ENCODE measurements at places on chromosomes 4 and X. TPM values are rescaled to one million over a fixed set of nuclear protein-coding genes. Genes with fewer than 3 reads are reported as not detected.

Gene LANCL3
- 0.15 TPM for polyA plus RNA-seq

DNA sequence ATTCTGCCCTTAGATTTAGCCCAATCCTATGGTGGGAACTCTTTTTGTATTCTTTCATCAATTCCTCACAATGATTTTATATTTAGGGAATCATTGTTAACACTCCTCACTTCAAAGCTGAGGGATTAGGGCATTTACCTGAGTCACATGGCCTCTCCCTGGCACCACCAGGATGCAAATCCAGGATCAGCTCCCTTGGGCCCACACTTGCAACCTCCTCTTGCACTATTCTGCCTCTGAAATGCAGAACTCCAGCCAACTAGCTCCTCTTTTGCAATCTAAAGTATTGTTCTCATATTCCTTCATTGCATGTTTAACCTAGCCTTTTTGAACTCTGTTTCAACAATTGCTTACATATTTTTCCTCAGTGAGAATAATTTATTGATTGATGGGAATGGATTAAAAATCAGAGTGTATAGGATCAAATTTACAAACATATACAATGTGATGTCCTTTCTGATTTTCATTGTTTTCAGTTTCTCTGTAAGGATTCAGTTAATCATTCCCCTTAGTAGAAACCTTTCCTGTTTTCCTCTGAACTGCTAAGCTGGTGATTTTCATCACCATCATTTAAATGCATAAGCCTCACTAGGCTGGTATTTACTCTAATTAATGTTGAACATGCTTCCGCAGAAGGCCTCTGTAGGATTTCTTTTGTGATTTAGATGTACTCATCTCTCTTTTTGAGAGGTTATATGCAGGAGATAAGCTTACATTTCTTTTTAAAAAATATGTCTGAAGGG, 3.3 kb upstream of the RELL1 start:
- no peak for DNase-seq

DNA sequence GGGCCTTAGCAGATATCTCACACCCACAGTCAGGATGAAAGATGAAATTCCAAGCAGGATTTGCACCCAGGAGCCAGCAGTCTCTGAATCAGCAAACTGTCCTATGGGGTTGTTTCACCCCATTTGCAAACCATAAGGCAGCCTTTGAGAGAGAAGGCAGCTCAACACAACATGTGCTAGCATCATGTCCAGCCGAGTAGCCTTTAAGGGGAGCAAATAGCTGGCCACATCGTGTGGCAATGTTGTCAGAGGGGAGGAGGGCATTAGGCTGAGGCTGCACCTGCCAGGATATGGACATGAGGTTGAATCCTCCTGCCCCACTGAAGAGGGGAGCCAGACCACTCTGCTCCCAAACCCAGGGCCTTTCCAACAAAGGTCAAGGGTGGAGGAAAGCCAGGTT, 20.6 kb upstream of the PJA1 start:
- DNase-seq: no peak

DNA sequence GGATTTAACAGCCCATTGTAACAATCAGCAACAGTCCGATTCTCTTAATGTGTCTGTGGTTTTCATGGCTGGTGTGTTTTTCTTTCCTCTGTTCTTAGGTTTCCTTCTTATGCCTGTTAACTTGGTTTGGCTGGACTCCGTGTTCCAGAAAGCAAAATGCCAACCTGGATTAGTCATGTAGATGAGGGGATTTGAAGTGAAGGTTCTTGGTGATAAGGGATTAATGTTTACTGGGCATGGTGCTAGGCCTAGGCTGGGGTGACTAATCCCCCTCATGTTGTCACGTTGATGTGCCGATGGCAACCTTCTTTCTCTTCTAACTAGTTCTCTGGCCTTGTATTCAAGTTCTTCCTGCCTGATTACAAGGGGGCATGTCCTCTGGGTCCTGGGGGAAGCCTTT, 85.9 kb downstream of the REPS2 start:
- DNase-seq: no peak

DNA sequence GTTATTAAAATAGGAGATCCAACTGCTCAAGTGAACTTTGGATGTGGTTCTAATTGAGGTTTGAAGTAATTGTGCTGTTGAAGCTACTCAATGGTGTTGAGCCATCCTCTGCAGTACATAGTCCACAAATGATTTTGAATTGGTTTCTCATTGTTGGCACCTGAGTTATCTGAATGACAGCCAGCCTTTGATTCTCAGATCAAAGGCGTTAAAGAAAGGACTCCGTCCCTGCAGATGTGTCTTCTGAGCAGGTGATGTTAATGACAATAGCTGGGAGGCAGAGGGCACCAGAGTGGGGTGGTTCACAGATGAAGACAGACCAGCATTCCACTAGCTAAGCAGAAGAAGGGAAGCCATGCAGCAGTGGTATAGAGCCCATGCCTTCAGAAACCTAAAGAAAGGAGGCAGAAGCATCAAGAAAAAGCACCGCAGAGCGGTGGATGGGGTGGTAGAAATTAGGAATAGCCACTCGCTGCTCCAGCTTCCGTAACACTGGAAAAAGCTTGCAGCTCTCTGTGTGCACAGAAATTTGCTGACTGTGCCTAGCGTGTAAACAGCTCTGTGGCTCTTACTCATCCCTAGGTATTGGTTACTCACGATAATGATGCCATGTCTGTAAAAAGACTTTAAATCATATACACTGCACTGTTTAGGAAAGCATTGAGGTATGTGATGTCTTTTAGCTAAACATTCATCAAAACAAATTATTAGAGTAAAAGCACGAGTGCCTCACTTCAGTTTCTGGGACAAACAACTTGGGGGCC, 79.2 kb upstream of the CLCN4 start:
- DNase-seq: no peak

GRCh38 chr4:96390404-96390803, 550.5 kb downstream of the PDHA2 start:
- no peak for DNase-seq

DNA sequence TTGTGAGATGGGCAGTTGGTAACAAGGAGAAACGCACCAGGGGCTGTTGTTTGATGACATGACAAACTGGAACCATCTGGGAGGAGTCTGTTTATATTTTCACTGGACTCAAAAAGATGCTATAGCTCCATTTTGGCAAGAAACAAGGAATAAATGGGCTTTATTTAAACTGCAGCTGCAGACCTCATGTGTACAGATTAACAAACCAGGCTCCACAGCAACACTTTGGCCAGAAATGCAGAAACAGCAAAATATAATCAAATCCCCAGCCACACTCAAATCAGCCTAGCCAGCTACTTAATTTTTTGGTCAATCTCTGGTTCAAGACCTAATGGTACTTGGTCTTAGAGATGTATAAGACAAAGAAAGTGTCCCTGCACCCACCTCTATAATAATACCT, 52.7 kb downstream of the ASB9 start:
- DNase-seq: no peak

- DNase-seq: no peak
Observed at GRCh38 chr4:142339053-142339452, 507.0 kb downstream of the INPP4B start.

DNA sequence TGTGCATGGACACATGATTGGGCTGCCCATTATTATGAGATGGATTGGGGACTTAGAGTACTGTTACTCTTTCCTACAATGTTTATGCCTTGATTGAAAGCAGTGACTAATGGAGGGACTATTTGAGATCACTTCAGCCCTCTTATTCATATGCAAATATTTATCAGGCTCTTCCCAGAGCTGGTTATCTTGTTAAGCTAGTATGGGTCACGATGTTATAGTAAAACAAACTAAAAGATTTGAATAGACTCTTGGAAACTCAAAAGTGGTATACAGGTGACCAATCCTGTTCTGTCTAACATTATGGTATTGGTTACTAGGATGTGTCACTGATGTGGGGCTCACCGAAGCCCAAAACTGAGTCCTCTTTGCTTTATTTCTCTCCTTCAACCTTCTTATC, 306.2 kb upstream of the CASK start:
- DNase-seq: no peak

- no peak for DNase-seq
Observed at GRCh38 chrX:96394598-96394997, 290.0 kb upstream of the DIAPH2 start.

DNA sequence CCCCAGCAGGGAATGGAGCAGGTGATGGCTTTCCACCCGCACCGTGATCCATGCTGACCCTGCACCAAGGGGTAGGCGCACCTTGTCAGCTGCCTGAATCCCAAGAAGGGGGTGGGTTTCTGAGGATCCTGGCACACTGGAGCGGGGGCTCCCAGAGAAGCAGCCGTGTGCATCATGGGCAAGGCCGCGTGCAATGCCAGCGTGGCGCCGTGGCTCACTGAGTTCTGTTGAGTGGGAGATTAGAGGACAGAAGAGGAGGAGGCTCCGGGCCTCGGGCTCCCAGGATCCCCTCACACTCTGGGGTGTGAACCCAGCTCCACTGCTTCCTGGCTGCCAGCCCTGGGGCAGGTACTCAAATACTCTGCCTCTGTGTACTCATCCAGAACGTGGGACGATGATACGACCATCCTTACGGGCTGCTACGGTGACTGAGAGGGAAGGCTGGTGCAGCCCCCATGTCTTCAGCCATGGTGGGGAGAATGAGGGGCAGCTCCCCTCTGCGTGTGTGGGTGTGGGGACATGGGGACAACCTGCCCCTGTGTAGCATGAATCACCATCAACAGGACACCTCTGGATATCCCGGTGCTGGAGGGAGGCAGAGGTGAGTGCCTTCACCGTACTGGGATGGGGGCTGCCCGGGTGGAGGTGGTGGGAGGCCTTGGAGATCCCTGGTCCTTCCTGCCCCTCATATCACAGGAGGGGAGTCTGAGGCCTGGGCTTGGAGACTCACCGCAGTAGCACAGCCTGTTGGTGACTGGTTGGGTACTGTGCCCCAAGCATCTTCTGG, 52.6 kb downstream of the CPZ start:
- no peak for DNase-seq

GRCh38 chrX:19673375-19674040, 158.2 kb upstream of the MAP3K15 start:
- no peak for DNase-seq

DNA sequence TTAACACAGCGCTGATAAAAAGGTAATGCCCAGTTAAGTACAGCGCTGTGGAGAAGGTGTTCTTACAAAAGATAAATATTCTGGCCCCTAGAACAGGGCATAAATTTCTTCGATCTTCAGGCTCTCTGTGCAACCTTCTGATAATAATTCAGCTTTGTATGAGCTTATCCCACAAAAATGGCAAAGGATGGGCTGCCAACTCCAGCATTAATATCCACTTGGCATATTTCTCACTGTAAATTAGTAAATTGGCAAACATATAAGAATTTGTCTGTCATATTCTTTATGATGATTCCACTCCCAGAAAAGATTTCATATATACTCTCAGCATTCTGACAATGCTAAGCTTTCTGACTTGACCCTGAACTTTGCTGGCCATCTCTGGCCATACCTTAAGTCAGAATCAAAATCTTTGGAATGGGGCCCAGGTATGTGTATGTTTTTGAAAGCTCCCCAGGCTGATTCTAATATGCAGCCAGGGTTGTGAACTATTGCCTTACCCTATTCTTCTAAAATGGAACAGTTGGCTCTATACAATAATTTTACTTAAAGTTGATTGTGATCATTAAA, 134.8 kb downstream of the FRYL start:
- DNase-seq: no peak

DNA sequence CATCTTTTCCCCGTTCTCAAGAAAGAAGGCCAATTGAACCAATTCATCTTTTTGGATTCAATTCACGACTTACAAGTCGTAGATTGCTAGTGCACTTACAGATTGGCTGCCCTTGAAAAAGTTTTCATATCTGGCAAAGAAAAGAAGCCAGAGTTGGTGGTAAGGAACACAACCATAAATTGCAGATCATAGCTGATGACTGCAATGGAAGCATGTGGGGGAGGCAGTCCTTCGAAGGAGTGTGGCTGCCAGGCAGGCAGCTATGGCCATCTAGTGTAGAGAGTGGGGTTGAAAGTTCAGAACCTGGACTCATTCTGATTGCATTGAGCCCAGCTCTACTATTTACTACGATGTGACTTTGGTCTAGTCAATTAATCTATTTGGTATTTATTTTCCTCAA, 4.5 kb downstream of the GPM6A start:
- no peak for DNase-seq

Data from left renal pelvis (tissue), 4 donors.